ENCODE measurements at places on chromosomes 5 and 9.

DNA sequence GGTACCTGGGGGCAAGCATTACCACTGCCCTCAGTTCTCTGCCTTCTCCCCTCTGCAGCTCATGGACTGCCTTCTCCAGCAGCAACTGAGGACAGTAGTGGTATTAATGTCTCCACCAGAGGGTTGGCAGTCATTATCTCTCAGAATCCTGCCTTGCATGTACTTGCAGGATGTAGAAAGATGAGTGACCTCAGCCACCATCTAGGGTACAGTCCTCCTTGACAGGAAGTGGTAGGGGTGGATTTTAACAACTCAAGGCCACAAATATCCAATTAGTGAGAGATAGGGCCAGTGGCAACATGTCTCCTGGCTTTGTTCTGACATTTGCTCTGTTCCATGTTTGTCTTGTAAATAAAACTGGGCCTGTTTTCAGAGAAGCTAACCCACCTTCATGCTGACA, 47.2 kb downstream of the F2R start:
- DNase-seq, result no peak

GRCh38 chr9:18398038-18398437, 75.9 kb upstream of the ADAMTSL1 start:
- DNase-seq, result no peak

GRCh38 chr9:99811598-99812383, 9.9 kb upstream of the NR4A3 start:
- DNase-seq, result no peak

GRCh38 chr9:89822996-89823395, 218.2 kb downstream of the GADD45G start:
- no peak for DNase-seq

DNA sequence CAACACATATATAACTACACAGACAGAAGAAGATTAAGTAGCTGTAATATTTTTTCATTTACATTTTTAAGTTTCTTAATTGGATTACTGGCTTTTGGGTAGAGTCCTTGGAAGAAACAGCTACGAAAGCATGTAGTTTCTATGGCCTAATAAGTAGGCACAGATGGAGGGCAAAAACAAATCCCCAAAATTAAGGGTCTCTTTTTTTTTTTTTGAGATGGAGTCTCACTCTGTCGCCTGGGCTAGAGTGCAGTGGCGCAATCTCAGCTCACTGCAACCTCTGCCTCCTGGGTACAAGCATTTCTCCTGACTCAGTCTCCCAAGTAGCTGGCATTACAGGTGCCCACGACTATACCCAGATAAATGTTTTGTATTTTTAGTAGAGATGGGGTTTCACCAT, 27.1 kb upstream of the MTMR12 start:
- DNase-seq, result no peak

DNA sequence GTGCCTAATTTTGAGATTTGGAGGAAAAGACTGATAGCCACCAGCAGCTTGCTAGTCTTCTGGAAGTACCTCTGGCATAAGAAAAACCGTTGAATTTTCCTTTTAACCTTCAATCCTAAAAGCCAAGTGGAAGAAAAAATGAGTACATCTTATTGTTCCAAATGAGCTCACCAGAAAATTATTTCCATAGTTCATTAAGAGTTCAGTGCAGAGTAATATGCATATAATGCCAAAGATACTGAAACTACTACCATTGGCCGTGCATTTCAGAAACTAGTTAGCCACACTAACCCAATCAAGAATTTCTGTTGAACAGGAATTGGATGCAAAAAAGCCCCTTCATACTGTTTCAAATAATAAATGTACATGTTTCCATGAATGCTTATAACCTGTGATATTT, 607.9 kb downstream of the KCTD16 start:
- DNase-seq, result no peak

DNA sequence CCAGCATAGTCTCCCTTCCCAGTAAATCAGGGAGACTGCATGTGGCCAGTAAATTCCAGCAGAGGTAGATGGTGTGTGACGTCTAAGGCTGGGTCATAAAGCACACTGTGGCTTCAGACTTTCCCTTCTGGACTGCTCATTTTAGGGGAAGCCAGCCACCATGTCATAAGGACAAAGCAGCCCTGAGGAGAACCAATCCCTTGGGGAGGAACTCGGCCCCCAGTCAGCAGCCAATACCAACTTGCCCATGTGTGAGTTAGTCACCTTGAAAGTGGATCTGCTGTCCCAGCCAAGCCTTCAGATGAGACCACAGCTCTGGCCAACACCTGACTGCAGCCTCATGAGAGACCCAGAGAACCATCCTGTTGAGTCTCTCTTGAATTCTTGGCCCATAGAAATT, 14.7 kb upstream of the NINJ1 start:
- DNase-seq, result no peak

DNA sequence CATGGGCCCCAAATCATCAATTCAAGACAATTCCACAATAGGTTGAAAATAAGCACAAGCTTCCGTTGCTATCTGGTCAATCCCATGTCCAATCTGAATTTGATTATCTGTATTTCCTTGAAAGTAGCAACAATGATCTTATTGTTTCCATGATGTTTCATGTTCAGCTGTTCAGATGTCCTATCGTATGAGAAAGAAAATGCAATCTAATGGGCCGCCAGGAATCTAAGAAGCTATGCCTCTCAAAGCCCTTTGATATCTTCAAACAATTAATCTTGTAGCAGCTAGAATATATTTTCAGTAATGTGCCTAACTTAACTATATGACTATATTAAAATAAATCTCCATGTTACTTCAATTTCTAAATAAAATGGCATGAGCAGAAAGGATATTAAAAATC, 32.1 kb upstream of the ALDOB start:
- no peak for DNase-seq

- no peak for DNase-seq
These were observed 154.0 kb downstream of the WDR70 start for GRCh38 chr5:37532976-37533740.

DNA sequence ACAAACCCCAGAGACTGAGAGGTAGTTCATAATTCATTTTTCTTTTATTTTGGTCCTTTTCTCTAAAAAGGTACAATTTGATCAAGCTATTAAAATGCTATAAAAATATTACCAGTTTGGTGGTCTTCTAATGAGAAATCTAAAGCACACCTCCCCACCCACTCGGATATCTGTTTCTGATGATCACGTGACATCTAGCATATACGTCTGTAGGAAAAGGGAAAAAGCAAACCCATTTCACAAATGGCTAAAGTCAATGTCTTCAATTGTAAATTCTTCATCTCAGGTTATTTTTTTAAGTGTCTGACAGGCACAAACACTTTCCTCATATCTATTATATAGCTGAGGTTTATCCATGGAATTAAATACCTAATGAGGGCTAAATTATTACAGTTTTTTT, 18.9 kb downstream of the ZNF354A start:
- DNase-seq, result no peak

DNA sequence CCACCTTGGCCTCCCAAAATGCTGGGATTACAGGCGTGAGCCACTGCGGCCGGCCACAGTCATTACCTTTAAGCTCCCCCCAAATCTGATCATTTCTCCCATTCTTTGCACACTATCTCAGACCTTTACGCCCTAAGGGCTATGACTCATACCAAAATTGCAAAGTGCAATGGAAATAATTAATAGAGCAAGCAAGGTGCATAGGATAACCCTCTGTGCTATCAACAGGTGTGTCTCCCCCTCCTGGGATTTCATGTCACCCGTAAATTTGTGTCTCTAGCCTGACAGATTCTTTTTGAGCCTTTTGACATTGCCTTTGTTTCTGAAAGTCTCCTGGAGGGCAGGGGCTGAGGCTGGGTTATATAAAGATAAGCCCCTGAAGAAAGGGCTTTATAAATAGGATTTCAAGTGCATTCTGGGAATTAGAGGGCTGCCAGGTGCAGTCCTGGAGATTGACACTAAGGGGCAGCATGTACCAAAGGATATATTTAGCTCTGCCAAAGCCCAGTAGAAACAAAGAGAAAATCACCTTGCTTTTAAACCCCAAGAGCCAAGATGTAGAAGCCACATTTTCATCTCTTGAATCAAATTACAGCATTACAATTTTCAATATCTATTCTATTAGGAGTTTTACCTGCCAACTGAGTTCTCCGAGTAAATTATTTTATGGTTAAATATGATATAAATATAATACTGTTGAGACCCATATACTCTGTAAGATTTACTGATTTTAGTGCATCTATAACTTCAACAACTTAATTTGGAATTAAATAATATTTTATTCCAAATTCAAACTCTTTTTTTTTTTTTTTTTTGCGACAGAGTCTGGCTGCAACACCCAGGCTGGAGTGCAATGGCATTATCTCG, 18.2 kb downstream of the S100Z start:
- peak; percentile 80 for DNase-seq

DNA sequence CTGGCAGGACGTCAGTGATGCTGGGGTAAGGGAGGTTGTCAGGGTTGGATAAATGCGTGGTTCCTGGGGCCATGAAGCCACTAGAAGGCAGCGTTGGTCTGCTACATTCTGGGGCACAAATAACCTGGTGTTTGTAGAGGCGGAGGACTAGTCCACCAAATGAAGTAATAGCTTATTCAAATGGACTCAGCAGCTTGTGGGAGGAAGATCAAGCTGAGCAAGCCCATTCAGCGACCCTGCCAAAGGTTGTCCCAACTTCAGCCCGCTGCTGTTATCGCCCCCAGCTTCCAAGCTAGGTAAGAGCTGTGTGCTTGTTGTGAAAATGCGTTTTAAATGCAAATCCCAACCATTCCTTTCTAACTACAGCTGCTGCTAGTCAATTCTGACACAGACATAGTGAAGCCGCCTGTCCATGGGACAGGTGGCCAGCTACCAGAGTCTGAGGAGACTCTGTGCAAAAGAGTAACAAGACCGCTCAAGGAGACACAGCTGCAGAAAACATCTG, 7.6 kb upstream of the FAM240B start:
- DNase-seq, result peak; percentile 13

- no peak for DNase-seq
These were observed 80.0 kb downstream of the SYK start for GRCh38 chr9:90881648-90882047.

DNA sequence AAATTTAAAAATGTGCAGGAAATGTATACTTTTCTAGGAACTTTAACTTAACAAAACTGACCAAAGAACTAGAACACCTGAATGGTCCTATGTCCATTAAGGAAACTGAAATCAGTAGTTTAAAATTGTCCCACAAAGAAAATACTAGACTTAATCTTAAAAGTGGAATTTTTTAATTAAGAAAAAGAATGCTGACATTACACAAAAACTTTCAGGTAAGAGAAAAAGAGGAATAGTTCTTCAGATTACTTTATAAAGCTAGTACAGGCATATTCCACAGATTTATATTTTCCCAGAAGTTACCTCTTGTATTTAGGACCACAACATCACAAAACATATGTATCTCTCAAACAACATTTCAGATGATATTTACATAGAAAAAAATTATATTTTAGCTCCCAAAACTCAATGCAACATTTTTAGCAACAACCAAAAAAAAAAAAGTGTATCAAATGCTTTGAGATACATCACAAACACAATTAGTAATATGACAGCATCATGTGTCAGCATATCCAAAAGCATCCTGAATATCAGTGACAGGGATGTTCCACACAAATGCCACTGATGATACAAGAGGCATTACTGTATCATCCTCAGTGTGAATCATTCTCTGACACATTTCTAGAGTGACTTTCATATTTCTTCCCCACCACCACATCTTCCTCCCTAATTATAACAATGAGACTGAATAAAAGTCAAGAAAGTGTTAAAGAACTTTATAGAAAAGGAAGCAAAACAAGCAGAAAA, 264.0 kb downstream of the EPB41L4A start:
- DNase-seq, result no peak

- DNase-seq, result peak; percentile 25
These were observed 39.2 kb upstream of the ELOVL7 start for GRCh38 chr5:60883229-60883628.

DNA sequence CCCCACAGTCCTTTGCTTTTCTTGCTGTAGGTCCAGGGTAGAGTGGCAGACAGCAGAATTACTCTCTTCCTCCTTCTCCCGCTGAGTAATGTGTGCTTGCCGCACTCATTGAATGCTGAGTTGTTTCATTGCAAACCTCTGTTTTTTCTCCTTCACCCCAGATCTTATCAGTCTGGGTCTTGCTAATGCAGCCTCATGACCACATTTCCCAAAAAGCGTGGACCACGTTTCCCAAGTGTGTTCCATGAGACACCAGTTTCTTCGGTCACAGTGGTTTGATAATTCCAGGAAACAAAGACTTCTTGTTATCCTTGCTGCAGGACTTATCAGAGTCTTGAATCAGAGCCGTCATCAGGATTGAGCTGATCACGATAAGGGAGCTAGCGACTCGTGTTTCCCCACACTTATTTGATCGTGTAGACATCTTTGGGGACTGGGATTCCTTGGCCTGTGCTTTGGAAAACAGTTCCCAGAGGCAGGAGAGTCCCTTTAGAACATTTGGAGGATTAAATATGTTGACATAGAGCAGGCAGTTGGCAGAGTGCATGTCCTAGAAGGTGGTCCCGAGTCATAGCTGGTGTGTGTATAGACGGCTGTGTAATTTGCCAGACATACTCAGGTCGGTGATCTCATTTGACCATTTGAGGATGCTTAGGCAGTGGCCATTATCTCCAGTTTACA, 4.4 kb downstream of the LRRC8A start:
- no peak for DNase-seq

DNA sequence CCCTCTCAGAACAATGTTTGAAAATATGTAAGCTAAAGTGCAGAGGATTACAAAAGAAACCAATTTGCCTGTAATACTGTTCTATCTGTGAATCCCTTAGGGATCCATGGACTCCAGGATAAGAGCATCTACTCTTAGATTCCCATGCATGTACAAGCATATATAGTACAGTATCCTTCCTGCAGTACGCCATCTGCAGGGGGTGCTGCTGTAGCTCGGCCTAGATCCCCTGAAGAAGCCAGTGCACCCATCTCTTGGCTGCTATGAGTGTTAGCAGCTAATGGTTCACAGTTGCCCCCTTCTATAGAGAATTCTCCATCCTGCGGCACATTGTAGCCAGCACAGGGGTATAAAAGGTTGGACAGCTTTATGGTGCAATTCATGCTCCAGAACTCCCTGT, 61.8 kb upstream of the SLC30A5 start:
- DNase-seq, result no peak

- DNase-seq, result no peak
These were observed 28.6 kb upstream of the IL13 start for GRCh38 chr5:132629230-132629944.

GRCh38 chr5:56561-57290, 35.2 kb upstream of the PLEKHG4B start:
- no peak for DNase-seq

- DNase-seq, result no peak
These were observed 19.1 kb upstream of the ADCY2 start for GRCh38 chr5:7376871-7377270.

Data from NCI-H1694 (cell line).